ENCODE measurements at places on chromosomes 6 and 20.

GRCh38 chr6:149150801-149151398 lies 166.6 kb upstream of the TAB2 start:
- DNase-seq, result no peak

DNA sequence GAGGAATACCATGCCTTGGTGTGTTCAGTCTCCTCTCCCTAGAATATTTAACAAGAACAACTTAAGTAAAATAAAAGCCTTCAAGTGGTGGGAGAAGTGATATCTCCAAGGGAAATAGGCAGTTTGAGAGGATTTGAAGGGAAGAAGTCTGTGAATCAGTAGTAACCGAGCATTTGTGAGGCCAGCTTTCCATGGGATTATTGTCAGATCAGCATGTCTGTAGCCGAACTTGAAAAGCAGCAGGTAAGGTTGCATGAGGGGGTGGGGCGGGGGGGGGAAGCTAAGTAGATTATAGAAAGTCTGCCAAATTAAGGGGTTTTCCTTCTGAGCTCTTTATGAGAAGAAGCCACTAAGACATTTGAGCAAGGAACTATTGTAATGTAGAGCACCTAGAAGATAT lies 92.6 kb downstream of the GRIK2 start:
- no peak for DNase-seq

GRCh38 chr6:147503587-147503986 lies 4.9 kb upstream of the SAMD5 start:
- no peak for DNase-seq

DNA sequence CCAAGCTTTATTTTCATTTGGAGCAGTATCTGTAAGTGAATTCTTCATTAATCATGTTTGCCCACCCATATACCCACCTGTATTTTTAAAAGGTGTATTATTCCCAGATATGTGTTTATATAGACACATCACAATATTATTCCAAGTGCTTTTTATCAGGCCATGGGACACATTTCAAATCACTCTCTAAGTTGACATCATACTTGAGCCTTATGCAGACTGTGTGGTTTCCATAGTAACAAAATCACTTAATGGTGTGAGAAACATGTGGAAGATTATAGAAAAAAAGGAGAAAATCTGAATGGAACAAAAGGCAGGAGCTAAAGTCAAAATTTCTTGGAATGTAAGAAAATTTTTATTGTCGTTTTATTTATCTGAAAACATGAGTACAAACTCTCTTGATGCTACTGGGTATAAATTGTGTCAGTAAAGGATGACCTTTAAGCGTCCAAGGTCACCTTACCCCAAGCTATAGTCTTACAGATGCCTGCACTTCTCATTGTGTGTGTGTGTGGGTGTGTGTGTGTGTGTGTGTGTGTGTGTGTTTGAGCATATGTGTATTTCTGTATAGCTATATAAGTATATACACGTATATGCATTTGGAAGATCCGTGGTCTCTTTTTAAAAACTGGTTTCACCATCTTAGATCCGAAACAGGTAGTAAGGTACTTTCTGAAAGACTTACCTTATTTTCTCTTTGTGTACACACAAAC lies 79.8 kb upstream of the CCN6 start:
- DNase-seq, result no peak

GRCh38 chr20:41218466-41218865 lies 81.1 kb downstream of the PLCG1 start:
- no peak for DNase-seq

DNA sequence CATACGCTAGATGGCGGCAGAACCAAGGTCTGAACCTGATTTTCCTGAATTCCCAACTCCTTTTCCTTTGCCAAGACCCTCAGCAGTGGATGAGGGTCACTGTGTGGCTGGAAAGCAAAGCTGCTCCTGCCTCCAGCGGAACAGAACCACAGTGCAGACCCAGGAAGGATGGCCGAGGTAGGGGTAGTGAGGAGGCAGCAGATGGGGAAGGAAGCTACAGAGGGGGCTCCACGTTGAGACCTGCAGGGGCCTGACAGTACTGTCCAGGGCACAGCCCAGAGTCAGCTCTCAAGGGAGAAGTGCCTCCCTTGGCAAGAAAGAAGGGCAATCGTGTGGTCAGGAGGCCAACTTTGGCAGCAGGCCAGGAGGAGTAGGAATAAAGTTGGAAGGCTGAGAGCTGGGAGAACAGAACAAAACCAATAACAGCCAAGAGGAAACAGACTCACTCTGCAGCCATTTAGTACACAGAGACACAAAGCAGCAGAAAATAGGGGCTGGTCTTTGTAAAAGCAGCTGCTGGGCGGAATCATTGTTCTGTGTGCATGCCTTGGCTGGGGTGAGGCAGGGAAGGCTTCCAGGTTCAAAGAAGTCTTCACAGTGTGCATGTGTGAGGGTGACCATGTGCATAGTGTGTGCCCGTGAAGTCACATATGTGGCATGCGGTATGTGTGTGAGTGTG lies 3.1 kb downstream of the GABRR2 start:
- DNase-seq, result no peak

- DNase-seq, result no peak
Observed at GRCh38 chr20:33477386-33478234, 12.3 kb upstream of the CBFA2T2 start.

DNA sequence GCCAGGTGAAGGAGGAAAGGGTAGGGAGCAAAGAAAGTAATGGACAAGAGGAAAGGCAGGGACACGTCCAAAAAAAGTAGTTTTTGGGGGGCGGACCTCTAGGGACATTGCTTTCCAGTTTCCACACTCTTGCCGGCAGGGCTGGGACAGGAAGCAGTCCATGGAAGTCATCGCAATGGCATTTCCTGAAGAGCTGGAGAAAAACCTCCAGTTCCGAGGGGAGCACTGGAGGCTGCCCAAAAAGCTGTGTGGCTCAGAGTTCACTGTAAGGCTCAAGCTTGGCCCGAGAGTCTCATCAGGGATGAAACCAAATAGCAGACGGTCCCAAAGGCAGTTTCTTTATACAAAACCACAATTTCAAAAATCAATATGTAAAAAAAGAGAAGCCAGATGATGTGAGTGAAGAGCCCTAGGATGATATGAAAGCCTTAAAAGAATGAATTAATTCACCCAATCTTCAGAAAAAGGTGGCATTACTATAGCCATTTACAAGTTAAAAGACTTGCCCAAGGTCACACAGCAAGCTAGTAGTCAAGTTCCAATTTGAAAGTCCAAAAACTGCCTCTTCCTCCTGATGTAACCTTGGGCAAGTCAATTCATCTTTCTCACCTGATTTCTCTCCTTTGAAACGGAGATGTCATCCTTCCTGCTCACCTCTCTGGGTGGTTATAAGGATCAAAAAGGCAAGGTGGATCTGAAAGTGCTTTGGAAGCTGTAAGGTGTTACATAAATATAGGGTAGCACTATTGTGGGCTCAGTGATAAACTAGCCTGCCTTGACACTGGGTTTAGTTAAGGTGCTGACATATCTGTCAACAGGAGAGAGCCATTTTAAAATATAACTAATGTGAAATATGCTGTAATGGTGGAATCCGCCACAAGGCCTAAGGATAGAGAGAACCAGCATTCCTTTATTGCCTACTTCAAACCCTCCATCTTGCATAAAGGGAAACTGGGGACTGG lies 9.1 kb downstream of the BCL2L1 start:
- DNase-seq, result no peak

- no peak for DNase-seq
Observed at GRCh38 chr6:129679758-129680157, 30.2 kb downstream of the ARHGAP18 start.

- no peak for DNase-seq
Observed at GRCh38 chr6:98433325-98434056, 400.9 kb upstream of the POU3F2 start.

DNA sequence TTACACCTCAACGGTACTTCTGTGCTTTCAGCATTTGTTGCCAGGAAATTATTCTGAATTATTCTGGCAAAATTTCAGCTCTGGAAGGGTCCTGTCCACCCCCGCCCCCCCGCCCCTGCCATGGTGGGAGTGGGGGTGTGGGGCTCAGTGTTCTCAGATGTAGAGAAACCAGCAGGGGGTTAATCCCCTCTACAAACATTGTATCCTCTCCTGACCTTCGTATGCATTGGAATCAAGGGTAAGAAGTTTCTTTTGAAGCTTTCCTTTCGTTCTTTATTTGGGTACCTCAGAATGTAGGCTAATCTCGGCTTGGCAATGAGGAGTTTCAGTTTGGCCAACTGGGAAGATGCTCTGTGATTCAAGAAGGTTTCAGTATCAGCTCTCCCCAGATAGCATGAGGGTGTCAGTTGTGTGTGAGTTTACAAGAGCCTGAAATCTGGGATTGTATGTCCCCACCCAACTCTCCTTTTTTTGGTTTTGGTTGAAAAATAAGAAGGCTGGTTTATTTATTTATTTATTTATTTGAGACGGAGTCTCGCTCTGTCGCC lies 25.5 kb upstream of the OLIG3 start:
- no peak for DNase-seq

GRCh38 chr6:170165085-170165470 lies 125.8 kb downstream of the DLL1 start:
- no peak for DNase-seq

- DNase-seq, result no peak
Observed at GRCh38 chr6:145886228-145886956, 71.8 kb upstream of the FBXO30 start.

DNA sequence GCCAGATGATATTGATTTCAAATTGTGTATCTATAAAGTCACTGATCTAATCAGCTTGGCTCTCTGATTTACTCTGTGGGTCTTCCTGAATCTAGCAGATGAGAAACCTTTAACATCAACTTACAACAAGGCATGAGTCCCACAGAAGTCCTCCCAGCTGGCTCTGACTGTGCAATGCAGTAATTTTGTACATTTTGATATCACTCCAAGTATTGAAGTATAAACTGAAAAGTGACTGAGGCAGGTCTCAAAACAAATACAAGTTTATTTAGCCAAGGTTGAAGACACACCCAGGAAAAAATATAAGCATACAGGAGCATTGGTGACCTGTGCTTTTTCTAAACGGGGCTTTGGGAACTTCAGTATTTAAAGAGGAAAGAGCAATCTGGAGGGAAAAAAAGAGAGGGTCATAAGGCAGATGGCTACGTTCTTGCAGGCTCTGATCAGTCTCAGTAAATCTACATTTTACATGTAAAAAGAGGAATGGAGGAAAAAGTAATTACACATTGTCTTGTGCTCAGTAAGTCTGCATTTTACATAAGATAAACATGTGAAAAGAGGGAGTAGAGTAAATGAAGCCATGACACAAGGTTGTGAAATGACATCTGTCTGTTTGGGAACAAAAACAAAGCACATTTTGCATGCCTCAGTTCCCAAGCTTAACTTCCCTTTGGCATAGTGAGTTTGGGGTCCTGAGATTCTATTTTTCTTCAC lies 59.5 kb downstream of the CRYBG1 start:
- DNase-seq, result no peak

DNA sequence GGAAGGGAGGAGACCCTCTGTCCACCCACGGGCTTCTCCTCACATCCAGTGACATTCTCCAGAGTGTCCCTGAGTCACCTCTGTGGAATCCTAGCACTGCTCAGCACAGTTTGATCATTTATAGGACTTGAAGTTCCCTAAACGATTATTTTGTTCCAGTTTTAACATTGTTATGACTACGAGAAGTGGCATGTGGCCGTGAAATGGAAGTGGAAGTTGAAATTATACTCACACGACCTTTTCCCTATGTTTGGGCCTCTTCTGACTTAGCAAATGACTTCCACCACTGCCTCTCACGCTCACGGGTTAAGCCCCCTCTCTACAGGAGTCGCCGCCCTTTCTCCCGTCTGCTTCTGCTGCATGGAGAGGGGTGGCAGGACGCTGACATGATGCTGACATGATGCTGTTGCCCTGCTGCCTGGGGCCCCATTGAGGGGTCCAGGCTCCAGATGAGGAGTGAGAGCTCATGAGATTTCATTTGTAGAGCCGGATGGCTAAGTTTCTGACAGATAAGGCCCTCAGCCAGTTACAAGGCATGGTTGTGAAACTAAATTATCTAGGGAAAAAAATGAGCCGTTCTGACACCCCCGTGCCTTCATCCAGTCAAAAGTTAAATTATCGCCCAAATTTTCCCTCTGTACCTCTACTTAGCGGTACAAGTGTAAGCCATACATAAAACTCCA lies 153.6 kb upstream of the UST start:
- no peak for DNase-seq

DNA sequence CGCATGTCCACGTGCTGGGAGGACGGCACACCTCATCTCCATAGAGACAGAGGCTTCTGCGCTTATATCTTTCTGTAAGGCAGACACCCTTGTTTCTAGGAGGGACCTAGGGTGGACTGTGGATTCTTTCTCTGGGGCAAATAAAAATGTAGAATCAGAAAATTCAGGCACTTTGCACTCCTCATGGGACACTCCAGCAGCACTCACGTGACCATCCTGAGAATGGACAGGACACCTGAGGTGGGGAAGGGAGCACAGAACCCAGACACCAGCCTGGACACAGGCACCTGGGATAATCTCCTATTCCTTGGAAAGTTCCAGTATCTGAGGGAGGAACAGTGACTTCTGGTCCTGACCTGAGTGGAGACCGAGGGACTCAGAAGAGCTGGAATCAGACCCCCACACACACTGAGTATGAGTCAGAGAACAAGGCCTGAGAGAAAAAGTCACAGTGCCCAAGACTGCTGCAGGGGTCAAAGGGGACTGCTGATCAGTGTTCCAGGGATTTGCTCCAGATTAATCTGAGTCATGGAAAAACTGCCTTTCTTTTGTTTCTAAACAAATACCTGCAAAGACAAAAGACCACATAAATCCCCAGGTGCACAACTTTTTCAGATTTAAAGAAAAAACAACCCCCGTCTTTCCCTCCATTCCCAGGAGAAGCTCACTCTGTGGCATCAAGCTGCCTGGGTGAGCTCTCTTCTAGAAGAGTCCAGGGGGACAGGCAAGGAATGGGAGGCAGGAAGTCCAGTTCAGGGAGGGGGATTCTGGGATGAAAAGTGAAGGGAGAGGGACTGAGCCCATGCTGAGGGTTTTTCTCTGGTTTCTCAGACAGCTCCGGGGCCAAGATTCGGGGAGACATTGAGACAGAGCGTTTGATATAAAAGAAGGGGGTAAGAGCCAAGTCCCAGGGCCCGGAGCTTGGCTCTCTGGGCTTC lies 35.6 kb upstream of the MICB start:
- no peak for DNase-seq

- DNase-seq, result no peak
Observed at GRCh38 chr20:50540620-50541605, 30.7 kb downstream of the PTPN1 start.

GRCh38 chr6:154245506-154245905 lies 111.1 kb downstream of the IPCEF1 start:
- DNase-seq, result no peak

GRCh38 chr6:9515633-9516606 lies 899.0 kb downstream of the TFAP2A start:
- no peak for DNase-seq

DNA sequence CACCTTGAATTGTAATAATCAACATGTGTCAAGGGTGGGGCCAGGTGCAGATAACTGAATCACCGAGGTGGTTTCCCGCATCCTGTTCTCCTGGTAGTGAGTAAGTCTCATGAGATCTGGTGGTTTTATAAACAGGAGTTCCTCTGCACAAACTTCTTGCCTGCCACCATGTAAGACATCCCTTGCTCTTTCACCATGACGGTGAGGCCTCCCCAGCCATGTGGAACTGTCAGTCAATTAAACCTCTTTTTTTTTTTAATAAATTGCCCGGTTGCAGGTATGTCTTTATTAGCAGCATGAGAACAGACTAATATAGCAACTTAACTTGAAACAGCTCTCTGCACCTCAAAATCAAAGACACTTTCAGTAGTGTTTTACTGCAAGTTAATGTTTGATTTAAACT lies 121.6 kb downstream of the OGFRL1 start:
- DNase-seq, result no peak

All from stimulated activated CD4-positive, alpha-beta T cell treated with anti-CD3 and anti-CD28 coated beads, Interleukin-4, amount 100 ng/mL, for 4 hours (primary cell).